Fibroblast of skin of right quadriceps (primary cell): ENCODE measurements at places on chromosomes 5 and 9.

DNA sequence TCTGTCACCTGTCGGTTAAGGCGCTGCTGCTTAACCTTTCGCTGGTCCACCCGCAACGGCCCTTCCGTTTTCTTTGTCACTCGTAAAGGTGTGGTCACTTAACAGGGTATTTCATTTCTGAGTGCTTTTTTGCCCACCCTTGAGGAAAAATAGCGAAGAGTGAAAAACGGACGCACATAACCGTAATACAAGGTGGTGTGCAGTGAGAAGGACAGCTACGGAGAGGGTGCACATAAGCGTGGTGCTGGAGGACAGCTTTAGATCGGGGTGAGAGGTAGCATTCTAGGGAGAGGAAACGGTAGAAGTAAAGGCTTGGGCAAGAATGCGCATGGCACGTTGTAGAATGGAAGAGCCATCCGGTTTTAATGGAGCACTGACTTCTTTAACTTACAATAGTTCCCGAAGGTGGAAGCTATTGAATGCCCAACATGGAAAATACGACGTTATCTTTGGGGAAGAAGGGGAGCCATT, 761 bp downstream of the CCT5 start:
- no peak for DNase-seq

DNA sequence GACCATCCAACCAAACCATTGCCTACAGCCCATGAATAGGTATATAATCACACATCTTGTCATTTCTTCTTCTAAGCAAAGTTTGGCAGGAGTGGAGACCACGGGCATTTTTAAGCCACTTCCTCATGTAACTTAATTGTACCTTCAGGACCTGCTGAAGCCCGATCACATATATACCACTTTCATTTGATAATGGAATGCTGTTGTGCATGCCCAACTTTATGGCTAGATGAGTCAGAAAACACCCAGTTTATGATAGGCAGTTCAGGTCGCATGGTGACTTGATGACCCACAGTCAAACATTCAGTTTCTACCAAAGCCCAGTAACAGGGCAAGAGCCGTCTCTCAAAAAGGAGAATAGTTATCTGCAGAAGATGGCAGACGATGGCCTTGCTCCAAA, 2295.0 kb upstream of the ACO1 start:
- no peak for DNase-seq

GRCh38 chr9:13568841-13569601, 289.5 kb upstream of the MPDZ start:
- no peak for DNase-seq

GRCh38 chr9:77305622-77306400, 128.5 kb downstream of the VPS13A start:
- DNase-seq: peak; percentile 78

DNA sequence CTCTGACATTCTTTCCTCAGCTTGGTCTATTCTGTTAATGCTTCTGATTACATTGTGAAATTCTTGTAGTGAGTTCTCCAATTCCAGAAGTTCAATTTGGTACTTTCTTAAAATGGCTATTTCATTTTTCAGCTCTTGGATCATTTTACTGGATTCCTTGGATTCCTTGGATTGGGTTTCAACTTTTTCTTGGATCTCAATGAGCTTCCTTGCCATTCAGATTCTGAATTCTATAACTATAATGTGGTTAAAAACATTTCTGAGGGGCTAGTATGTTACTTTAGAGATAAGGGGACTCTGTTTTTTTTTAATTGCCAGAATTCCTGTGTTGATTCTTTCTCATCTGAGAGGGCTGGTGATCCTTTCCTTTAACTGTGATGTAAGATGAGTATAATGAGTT, 136.4 kb downstream of the MCTP1 start:
- DNase-seq: no peak

GRCh38 chr5:35369965-35370790, 139.9 kb upstream of the PRLR start:
- no peak for DNase-seq

DNA sequence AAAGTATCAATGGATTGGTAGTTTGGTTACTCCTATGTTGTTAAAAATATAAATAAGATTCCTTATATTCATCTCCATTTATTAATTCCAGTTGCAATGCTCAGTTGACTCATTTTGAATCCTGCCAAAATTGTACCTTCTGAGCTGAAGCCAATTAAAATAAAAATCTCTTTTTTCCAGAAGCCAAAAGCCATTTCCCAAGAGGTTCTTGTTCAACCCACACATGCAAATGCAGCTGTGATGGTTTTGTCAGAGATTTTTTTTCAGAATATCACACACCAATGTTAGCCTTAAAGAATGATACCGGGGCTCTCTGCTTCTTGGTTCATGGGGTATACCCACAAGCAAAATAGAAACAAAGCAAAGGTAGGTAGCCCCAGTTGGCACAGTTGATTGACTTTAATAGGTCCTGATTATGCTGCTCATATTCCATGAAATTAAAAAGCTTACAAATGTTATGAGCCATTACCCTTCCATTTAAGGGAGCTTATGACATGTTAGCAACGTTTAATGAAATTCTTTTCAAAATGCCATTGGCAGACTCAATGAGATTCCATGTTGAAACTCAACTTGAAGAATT, 208.0 kb downstream of the SGCD start:
- DNase-seq: peak; percentile 73

DNA sequence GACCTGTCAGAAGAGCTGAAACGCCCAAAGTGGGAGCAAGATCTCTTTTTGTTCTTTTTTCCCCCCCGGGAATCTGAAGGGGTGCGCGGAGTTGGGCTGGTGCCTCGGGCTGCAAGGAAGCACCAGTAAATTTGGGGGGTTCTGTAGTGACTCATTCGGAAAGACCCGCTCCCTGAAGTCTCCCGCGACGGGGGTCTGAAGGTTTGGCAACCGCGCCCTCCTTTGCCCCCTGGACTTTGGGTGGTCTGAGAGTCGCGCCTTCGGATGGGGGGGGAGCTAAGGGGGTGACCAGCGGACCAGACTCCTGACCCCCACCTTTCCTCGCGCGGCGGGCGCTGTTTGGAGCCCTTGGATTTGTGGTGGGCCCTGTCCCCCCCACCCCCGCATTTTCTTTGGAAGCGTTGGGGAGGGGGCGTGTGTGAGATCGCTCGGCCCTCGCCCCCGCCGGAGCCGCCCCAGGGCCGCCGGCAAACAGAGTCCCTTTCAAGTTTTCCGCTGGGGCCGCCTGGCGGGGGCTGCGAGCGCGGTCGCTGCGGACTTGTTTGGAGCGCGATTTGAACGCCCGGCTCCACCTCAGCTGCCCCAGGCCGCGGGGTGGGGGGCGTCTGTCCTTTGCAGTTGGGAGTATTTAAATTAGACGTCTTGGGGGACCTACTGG, 2.0 kb downstream of the CXXC5 start:
- DNase-seq: no peak

- no peak for DNase-seq
Observed at GRCh38 chr9:120158221-120158620, 421.7 kb downstream of the CDK5RAP2 start.

- no peak for DNase-seq
Observed at GRCh38 chr9:1495282-1496030, 445.3 kb downstream of the DMRT2 start.

DNA sequence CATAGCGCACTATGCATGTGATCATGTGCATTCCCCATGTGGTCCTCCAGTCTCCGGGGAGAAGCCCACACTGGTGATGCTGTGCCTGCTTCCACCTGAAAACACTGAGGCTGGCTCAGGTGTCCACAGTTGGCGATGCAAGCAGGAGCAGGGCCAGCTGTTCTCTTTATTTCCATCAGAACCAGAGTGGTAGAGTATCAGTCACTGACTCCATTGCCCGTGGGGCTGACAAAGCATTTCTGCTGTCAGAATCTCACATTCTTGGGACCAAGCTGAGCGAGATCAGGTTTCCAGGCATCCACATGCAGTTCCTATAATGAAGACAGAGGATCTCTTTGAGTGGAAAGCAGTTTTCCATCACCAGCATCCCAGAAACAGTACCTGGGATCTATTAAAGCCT, 52.5 kb downstream of the GADD45G start:
- no peak for DNase-seq

DNA sequence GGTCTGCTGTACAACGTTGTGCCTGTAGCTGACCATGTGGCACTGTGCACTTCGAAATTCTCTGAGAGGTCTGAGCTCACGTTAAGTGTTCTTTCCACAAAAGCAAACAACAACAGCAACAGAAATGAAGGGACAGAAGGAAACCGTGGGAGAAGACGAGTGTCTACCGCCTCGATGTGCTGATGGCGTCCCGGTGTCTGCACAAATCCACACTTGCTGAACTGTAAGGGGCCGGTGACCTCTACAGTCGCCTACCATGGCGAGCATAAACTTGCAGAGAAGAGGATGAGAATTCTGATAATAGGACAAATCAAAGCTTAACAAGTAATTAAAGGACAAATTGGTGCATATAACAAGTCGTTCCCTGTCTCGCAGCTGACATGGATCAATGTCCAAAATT, 114.0 kb downstream of the ADAMTS2 start:
- DNase-seq: no peak

GRCh38 chr5:151139646-151140045, 17.9 kb downstream of the ANXA6 start:
- no peak for DNase-seq

GRCh38 chr9:98781588-98782383, 14.6 kb downstream of the ANKS6 start:
- DNase-seq: no peak

DNA sequence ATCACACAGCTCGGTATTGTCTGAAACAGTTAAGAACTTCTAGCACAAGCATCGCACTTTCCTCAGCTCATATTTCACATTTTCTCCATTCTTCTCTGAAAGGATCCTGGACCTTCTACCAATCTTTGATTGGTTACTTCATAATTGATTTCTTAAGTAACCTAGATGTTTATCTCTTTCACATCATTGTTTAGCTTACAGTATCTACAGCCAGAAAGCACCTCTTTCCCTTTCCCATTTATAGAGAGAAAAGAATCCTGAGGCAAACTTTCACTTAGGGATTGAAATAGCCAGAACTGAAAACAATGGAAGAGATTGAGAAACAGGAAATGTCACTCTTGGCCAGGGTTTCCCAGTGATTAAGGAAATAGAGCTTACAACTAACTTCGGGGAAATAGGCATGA, 2.5 kb downstream of the IL33 start:
- peak; percentile 6 for DNase-seq
